ENCODE measurements at places on chromosomes 7 and 10.
A peak's percentile ranks its signal among the peaks of the same experiment; 100 is the strongest.

GRCh38 chr10:30353851-30354250 is 4.8 kb upstream of the MTPAP start:
- no peak for DNase-seq

- DNase-seq, result no peak
These were observed 167.8 kb upstream of the IMMP2L start for GRCh38 chr7:111730057-111730456.

DNA sequence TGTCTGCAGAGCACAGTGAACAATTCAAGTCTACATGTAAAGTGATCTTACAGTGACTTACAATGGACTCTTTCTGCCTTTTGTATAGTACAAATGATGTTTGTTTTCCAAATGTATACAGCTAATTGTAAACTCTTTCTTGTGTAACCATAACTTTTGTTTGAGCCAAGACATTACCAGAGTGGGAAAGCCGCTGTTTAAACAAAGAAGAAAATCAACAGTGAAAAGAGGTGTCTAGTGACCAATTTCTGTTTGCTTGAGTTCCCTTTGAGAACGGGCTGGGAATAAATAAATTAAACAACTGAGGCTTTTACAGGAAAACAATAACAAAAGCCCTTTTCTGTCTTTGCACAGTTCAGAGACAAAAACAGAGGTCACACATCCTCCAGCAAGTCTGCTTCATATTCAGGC is 1163.4 kb downstream of the CNTNAP2 start:
- DNase-seq, result no peak

DNA sequence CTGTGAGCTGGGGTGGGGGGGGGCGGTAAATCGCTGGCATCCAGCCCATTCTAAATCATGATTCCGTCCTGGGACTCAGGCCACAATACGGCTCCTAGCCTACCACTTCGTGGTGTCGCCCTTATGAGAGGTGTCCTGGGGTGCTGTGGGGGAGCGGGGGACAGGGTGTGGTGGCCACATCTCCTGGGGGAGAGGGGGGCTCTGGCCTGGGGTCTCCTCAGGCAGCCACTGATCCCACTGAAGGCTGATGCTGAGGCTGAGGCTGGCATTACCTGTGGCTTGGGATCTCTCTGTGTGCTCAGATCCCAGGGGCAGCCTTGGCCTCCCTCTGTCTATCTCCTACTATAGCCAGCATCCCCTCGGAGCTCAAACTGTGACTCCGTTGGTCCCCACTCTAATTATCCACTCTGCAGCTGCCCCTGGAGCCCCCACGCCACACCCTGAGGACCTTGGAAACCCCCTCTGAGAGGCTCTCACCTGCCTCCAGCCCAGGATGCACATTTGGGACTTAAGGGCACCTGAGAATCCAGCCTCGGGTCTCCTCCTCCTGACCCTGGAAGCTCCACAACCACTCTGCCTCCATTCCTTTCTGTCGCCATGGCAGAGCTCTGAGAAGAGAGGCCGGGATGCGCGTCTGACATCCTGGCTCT is 249.3 kb upstream of the TCERG1L start:
- DNase-seq, result no peak

GRCh38 chr10:122301811-122302115 is 30.7 kb downstream of the BTBD16 start:
- no peak for DNase-seq

GRCh38 chr7:471866-472639 is 47.6 kb downstream of the PDGFA start:
- DNase-seq, result no peak

DNA sequence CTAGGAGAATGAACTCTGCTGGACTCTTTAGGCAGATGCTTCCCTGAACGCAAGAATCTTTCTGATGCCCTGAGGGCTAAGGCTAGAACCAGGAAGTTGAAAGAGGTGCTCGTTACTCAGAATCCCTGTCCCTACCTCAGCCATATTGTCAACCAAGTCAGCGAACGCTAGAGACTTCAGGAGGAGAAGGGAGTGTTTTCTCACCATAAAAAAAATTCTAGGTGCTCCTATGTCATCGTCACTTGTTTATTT is 359.4 kb downstream of the PRPF18 start:
- DNase-seq, result no peak

DNA sequence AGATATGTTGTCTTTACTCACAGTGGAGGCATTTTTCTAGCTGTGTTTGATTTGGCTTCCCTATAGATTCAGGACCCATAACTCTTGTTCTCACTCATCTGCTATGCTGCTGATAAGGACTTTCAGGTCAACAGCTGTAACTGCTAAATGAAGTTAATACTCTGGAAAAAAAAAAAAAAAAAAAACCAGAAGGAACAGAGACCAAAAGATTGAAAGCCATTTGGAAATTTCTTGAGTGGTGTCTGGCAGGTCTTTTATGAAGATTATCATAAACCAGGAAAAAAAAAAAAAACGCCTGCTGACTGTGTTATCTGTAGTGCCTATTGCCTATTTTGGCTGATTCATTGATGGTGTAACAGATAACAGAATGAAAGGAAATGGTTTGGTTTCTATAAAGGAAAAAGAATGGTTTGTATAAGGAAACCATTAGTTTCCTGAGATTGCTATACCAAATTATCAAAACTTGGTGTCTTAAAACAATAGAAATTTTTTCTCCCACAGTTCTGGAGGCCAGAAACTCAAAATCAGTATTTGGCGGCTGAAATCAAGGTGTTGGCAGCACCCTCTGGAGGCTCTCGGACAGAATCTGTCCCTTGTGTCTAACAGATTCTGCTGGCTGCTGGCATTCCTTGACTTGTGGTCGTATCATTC is 60.5 kb upstream of the BET1 start:
- no peak for DNase-seq

DNA sequence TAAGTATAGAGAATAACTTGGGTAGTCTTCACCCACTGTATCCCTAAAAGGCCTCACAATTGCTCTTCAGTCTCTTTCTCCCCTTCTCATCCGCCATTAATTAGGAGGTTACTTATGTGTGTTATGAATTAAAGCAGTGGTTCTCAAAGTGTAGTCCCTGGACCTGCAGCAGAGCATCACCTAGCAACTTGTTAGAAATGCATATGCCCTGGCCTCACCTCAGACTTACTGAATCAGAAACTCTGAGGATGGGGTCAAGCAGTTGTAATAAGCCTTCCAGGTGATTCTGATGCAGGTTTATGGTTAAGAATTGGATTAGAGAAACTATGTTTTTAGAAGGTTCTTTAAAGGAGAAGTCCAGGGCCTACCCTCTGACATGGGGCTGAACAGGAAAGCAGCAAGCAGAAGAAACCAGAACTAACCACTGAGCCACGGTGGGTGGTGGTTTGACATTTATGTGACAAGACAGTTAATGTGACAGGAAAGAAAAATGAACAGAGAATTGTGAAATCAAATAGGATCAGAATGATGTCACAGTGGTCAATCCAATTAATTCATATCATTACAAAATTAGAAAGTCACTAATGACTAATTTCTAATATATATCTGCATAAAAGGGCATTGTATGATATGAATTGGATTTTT is 37.6 kb downstream of the ENTPD1 start:
- peak; percentile 77 for DNase-seq

DNA sequence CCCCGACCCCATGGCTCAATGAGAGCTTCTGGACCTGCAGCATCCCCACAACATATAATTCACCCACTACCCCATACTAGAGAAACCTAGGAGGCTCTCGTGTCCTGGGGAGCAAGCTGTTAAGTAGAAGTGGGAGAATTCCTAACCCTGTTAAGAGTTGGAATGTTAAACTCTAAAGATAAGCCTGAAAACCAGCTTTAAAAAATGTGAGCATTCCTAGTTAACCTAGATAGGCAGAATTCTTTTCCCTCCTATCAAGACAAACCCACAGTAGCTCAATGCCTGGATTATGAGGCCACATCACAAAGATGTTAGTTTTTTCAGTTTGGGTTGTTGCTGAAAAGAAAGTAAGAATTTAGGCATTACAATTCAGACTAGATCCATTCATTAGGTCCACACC is 42.9 kb downstream of the GRM8 start:
- no peak for DNase-seq

GRCh38 chr10:99975106-99975829 is 34.5 kb downstream of the DNMBP start:
- no peak for DNase-seq

- no peak for DNase-seq
These were observed 74.0 kb upstream of the VWDE start for GRCh38 chr7:12477620-12478019.

- DNase-seq, result no peak
These were observed 71.3 kb downstream of the MCU start for GRCh38 chr10:72763201-72763600.

GRCh38 chr10:13352519-13352918 is 4.4 kb upstream of the SEPHS1 start:
- DNase-seq, result peak; percentile 26

DNA sequence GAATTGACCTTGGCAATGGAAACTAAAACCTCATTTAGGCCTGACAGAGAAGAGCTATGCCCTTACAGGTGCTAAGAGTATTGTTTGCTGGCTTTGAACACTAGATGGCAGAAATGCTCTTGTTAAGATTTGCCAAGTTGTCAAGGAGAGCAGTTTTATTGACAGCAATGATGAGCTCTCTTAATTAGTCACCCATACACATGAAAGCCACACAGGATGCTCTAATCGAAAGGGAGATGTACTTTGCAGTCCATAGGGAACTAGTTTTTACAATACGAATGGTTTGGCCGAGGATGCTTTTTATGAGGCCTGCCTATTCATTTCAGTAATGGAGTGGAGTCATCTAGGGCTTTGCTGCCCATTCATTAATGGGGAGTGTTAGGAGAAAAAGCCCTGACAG is 45.4 kb upstream of the MBL2 start:
- DNase-seq, result no peak

DNA sequence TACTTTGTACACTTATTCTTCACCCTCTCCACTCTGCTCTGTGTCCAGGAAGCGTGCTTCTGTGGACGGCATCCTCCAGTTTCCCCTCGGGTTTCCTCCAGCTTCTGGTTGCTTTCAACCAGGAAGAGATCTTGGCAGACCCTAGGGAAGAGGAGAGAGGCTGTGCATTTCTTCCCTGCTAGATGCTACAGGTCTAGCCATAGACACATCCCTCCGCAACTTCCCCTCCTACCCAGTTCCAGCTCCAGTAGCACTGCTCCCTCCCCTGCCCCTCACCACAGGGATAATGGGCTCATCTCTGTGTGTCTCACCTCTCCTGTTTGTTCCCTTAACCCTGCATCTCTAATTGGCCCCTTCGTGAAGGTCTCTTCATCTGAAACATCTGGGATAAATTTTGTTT is 16.3 kb downstream of the TLL2 start:
- DNase-seq, result no peak

- no peak for DNase-seq
These were observed 59.5 kb downstream of the TMEM130 start for GRCh38 chr7:98810153-98810802.

DNA sequence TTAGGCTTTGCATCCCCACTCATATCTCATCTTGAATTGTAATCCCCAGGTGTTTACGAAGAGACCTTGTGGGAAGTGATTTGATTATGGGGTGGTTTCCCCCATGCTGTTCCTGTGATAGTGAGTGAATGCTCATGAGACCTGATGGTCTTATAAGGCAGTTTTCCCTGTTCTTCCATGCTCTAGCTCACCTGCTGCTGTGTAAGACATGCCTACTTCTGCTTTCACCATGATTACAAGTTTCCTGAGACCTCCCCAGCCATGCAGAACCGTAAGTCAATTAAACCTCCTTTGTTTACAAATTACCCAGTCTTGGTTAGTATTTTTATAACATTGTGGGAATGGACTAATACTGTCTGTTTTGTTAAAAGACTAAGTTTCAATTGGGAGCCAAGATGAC is 35.3 kb upstream of the ZNF92 start:
- DNase-seq, result no peak

DNA sequence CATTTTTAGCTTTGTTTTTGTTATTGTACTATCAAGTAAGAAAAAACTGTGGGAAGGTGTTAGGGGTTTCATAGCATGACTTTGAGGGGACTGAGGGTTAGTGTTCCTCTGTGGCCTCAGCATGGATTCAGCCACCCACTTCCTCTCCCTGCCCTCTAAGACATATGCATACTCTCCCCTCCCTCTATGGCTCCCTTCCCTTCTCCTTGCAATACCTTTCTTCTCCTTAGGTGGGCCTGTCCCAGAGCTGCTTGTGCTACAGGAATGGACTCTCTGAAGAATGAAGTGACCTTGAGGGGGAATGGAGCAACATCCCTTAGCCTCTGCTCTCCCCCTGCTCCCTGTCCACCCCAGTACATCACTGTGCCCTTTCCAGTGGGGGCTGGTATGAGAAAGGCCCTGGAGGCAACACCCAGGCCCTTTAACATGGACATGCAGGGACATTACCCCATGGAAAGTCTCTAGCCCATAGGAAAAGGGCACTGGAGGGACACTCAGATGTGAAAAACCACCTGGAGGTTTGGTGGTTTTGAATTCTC is 22.4 kb downstream of the CDH23 start:
- DNase-seq, result no peak

- no peak for DNase-seq
These were observed 64.8 kb downstream of the ARMC3 start for GRCh38 chr10:22992621-22993020.

DNA sequence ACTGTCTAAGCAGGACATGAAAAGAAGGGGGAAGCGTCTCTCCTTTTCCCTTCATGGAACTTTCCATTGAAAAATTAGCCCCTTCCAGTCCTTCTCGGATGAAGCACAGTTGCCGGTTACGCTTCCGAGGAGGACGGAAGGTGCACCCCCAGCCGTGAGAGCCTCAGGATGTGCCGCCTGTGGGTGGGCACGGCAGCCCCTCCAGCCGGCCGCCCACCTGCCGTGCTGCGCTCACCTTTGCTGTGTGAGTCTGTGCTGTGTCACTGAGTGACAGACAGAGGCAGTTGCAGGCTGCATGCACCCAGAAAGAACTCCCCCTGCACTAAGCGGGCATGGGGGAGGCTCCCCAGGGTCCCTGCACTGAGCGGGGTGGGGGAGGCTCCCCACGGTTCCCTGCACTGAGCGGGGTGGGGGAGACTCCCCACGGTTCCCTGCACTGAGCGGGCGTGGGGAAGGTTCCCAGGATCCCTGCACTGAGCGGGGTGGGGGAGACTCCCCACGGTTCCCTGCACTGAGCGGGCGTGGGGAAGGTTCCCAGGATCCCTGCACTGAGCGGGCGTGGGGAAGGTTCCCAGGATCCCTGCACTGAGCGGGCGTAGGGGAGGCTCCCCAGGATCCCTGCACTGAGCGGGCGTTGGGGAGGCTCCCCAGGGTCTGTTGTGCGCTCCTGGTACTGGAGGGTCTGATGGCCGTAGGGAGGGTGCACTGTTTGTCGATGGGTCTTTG is 74.2 kb downstream of the DNAJB6 start:
- DNase-seq, result no peak

GRCh38 chr10:68184546-68184945 is 47.4 kb downstream of the ATOH7 start:
- DNase-seq, result no peak

DNA sequence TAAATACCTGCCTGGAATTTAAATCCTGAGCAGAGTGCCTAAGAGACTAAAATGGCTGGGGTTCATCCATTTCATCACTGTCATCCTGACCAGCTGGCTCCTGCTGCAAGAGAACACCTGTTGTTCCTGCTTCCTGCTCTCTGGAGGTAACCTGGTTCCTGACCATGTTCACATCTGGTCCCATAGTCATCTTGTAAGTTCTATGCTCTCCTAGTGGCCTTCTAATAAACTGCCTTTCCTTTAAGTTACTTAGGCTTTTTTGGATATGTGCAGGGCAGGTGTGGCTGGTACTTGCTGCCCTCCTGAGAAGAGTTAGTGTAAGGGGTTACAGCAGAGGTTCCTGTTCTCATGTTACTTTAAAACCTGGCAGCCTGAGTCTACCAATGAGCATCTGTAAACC is 80.0 kb downstream of the NRCAM start:
- DNase-seq, result no peak

Measured in activated CD8-positive, alpha-beta T cell treated with anti-CD3 and anti-CD28 coated beads, Interleukin-2, amount 10 ng/mL, durations not matched to agents 7 days and 5 days (primary cell).